ENCODE measurements at places on chromosomes 6 and 20.

GRCh38 chr20:47454298-47455132 lies 47.2 kb upstream of the NCOA3 start:
- no peak overlapping the region for H3K4me3 ChIP-seq
- peaks cover 15% of the 10 kb centered on the region for H3K4me1 ChIP-seq
- H3K27ac ChIP-seq = no peak overlapping the region
- no peaks in the 10 kb centered on the region for H3K27me3 ChIP-seq
- DNase-seq = no peak

DNA sequence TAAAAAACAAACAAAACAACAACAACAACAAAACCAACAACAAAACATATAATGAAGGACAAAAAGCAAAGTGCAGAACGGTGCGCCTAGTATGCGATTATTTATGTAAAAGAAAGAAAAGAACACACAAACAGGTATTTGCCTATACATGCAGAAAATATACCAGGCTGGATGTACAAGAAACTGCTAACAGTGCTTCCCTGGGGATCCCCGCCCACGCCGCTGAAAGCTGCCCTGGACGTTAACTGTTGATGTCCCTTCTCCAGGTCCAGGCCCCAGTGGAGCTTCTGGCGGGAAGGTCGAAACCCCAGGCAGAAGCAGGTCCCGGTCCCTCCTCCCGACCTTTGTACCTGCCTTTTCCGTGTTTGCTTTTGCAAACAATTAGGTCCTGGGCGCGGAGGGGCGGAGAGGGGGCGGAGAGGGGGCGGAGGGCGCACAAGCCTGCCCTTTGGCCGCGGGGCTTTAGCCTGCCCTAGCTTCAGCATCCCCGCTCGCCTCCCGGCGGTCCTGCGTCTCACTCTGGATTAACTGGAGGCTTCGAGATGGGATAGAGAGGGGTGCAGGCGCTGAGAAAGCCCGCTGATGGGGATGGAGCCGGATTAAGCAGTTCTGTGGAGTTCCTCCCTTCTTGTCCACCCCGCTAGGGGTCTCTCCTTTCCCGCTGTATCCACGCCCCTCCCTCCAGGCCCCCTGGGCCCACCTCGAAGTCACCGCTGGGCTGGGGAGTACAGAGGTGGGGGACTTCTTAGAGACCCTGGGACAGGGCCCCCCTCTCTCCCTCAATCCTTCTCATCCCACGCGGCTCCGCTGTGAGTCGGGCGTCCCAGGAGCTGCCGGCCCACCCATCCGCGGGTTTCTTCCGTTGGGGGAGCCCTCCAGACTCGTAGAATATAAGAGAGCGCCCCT lies 8.2 kb upstream of the AHCY start:
- no peaks in the 10 kb centered on the region for H3K36me3 ChIP-seq
- H3K4me1 ChIP-seq = peaks cover 7% of the 10 kb centered on the region
- H3K4me3 ChIP-seq = peak overlapping the region; percentile 12
- DNase-seq = no peak
- no peak overlapping the region for H3K27ac ChIP-seq

DNA sequence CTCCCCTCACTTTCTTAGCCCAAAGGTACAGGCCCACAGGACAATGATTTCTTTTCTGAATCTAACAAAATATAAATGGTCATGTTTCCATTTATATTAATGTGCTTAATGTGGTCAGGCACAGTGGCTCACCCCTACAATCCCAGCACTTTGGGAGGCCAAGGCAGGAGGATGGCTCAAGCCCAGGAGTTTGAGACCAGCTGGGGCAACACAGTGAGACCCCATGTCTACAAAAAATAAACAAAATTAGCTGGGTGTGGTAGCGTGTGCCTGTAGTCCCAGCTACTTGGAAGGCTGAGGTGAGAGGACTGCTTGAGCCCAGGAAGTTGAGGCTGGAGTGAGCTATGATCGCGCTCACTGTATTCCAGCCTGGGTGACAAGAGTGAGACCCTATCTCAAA lies 77.2 kb upstream of the TULP1 start:
- H3K27me3 ChIP-seq = no peaks in the 10 kb centered on the region
- H3K4me1 ChIP-seq = no peaks in the 10 kb centered on the region
- no peak for DNase-seq

DNA sequence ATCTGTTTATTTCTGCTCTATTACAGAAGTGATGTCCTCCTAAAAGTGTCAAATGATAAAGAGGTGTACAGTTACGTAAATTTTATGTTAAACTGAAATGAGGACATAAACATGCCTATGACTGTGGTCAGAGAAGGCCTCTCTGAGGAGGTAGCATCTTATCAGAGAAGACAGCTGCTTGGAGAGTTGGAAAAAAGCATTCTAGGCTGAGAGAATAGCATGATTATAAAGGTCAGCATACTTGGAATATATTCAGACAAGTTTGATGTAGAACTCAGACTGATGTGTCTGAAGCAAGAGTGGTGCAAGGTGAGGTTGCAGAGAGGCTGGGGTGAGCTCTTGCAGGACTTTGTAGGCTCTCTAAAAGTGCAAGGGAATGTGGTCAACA lies 3.1 kb upstream of the PCNA start:
- no peaks in the 10 kb centered on the region for H3K36me3 ChIP-seq
- H3K4me3 ChIP-seq = no peak overlapping the region
- DNase-seq = no peak
- H3K4me1 ChIP-seq = peaks cover 8% of the 10 kb centered on the region

GRCh38 chr6:68339488-68340131 lies 295.5 kb upstream of the ADGRB3 start:
- no peak overlapping the region for H3K27ac ChIP-seq
- no peaks in the 10 kb centered on the region for H3K36me3 ChIP-seq
- DNase-seq = no peak
- H3K4me1 ChIP-seq = no peaks in the 10 kb centered on the region

- H3K27me3 ChIP-seq = no peaks in the 10 kb centered on the region
- no peak overlapping the region for H3K4me3 ChIP-seq
- no peaks in the 10 kb centered on the region for H3K36me3 ChIP-seq
- H3K4me1 ChIP-seq = no peaks in the 10 kb centered on the region
- no peak overlapping the region for H3K27ac ChIP-seq
Measured at GRCh38 chr6:158154816-158155215, 13.2 kb downstream of the SERAC1 start.

DNA sequence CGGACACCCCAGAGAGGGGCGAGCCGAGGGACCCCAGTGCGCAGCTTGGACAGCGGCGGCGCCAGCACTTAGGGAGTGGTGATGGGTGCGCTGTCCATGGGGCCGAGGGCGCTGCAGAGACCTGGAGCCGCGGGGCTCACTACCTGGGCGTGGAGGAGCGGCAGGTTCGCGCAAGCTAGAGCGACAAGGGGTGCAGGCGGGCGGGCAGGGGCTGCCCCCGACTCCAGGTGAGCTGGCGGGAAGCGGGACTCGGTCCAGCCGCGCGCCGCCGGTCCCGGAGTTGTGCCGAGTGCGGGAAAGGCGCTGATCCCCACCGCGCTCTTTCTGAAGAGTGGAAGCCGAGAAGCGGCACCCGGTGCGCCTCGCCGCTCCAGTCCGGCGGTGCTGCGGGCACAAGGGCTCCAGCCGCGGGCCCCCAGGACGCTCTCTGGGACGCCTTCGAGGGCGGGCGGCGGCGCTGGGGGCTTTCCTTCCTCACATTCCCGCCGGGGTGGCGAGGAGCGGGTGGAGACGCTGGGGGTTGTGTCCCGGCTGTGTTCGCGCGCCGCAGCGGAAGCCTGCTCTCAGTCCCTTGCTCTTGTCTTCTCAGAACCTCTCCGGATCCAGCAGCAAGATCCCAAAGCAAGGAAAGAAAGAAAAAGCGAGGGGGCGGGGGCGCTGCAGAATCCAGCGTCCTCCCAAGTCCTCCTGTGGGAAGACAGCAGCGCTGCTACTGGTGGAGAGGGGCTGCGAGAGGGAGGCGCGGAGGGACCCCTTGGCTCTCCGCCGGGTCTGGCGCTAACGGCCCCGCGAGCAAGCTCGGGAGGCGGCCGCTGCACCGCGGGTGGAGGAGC lies at the start of gene B3GAT2:
TSS of gene B3GAT2 (minus strand) at position 610 of the 833 bp plus-strand sequence. CDS start 631 bp downstream, outside the sequence.
- peak within 1 kb of the TSS; percentile 74 for H3K4me3 ChIP-seq
- no peaks in the 10 kb centered on the region for H3K36me3 ChIP-seq
- H3K27ac ChIP-seq = no peak within 1 kb of the TSS
- no peak for DNase-seq

GRCh38 chr6:12779772-12780171 lies 63.2 kb downstream of the PHACTR1 start:
- H3K4me3 ChIP-seq = no peak overlapping the region
- H3K27me3 ChIP-seq = no peaks in the 10 kb centered on the region
- no peaks in the 10 kb centered on the region for H3K36me3 ChIP-seq
- H3K4me1 ChIP-seq = no peaks in the 10 kb centered on the region

GRCh38 chr6:3210024-3210610 lies 17.3 kb downstream of the TUBB2B start:
- no peak for DNase-seq
- no peaks in the 10 kb centered on the region for H3K4me1 ChIP-seq
- no peak overlapping the region for H3K27ac ChIP-seq
- no peak overlapping the region for H3K4me3 ChIP-seq

- no peaks in the 10 kb centered on the region for H3K36me3 ChIP-seq
- H3K4me3 ChIP-seq = peak overlapping the region; percentile 85
- DNase-seq = no peak
- H3K27me3 ChIP-seq = no peaks in the 10 kb centered on the region
- peak overlapping the region; percentile 56 for H3K27ac ChIP-seq
Measured at GRCh38 chr6:75283907-75284631, 523 bp downstream of the TMEM30A start.

DNA sequence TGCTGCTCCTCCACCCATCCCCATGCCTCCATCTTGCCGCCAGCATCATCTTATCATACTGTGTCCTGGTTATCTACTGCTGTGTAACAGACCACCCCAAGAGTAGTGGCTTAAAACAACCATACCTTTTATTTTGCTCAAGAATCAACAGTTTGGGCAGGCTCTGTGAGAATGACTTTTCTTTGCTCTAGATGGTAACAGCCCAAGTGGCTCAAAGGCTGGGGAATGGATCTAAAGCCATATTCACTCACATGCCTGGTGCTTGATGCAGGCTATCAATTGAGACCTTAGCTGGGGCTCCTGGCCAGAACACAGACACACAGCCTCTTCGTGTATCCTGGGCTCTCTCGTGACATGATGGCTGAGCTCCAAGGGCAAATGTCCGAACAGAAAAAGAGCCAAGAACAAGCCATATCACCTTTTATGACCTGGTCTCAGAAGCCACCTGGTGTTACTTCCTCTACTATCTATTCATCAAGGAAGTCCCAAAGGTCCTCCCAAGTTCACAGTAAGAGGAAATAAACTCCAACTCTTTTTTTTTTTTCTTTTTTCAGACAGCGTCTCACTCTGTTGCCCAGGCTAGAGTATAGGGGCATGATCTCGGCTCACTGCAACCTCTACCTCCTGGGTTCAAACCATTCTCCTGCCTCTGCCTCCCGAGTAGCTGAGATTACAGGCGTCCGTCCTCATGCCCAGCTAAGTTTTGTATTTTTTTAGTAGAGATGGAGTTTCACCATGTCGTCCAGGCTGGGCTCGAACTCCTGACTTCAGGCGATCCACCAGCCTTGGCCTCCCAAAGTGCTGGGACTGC lies 159.3 kb upstream of the JARID2 start:
- no peak for DNase-seq
- no peak overlapping the region for H3K27ac ChIP-seq
- H3K36me3 ChIP-seq = no peaks in the 10 kb centered on the region
- H3K27me3 ChIP-seq = no peaks in the 10 kb centered on the region
- no peaks in the 10 kb centered on the region for H3K4me1 ChIP-seq
- H3K4me3 ChIP-seq = no peak overlapping the region

DNA sequence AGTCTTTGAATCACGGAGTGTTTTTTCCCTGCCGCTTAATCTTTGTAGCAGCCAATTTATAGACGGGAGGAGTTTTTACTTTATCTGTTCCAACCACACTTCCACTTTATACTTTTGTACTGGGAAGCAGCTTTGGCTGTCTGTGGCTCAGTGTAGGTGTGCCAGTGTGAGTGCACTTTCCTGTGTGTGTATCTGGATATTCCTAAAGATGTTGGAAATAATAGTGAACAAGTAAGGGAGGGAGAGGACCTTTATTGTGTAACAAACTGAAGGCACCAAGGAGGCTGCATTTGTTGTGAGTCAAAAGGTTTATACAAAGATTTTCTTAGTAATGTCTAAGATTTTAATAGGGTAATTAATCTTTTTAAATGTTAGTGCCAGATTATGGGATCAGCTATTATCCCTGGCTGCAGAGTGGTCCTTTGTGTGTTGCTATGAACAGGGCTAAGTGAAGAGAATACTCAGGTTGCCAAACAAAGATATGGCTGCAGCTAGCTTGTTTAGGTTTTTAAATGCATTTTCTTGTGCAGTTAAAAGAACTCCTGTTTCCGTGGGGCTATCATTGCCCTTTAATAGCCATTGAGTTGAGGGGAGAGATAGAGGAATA lies 226.3 kb downstream of the RNF144B start:
- H3K27ac ChIP-seq = no peak overlapping the region
- no peaks in the 10 kb centered on the region for H3K4me1 ChIP-seq
- DNase-seq = no peak
- H3K4me3 ChIP-seq = no peak overlapping the region
- H3K27me3 ChIP-seq = no peaks in the 10 kb centered on the region

DNA sequence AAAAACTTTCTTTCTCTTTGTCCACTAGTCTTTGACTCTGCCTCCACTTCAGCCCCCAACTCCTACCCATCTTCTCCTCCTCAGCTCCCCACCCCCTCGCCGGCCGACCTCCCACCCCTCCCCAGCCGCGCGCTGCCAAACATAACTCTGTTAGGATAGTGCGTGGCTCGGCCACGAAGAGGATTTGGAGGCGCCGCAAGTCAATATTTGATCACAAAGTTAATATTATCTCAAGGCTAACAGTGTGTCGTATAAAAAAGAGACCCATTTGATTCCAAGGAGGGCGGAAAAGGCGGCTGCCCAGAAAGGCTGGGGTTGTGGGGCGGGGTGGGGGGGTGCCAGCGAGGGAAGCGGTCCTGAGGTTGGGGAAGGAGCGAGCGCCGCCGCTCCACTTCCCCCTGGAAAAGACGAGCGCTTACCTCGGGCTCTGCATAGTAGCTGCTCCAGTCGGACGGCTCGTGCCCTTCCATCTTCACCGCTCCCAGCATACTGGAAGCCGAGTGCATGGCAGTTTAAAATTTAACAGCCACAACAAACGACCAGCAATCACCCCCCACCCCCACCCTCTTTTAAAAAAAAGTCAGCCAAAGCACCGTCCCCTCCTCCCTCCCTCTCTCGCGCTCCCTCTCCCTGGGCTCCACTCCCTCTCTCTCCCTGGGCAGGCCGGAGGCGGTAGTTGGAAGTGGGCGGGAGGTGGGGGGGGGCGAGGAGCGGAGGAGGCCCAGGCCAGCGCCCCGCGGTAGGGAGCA lies 425 bp downstream of the FOXA2 start:
- no peak overlapping the region for H3K27ac ChIP-seq
- DNase-seq = no peak
- no peaks in the 10 kb centered on the region for H3K4me1 ChIP-seq
- H3K27me3 ChIP-seq = no peaks in the 10 kb centered on the region
- H3K4me3 ChIP-seq = no peak overlapping the region

GRCh38 chr20:60691966-60692615 lies 560.0 kb upstream of the CDH4 start:
- no peaks in the 10 kb centered on the region for H3K36me3 ChIP-seq
- no peaks in the 10 kb centered on the region for H3K4me1 ChIP-seq
- H3K27me3 ChIP-seq = no peaks in the 10 kb centered on the region
- H3K27ac ChIP-seq = no peak overlapping the region

All from MM.1S (cell line).